ENCODE measurements at places on chromosomes 4 and X. TPM values are rescaled to one million over a fixed set of nuclear protein-coding genes. Genes with fewer than 3 reads are reported as not detected.

AFM gene
- total RNA-seq = 208 TPM

TMSB15A gene
- not detected for total RNA-seq

AMTN gene
- total RNA-seq = not detected

AKAP4 gene
- not detected for total RNA-seq

ARL13A gene
- total RNA-seq = not detected

TREX2 gene
- total RNA-seq = 0.23 TPM

ODAM gene
- total RNA-seq = not detected

TMSB15C gene
- 0.18 TPM for total RNA-seq

EDNRA gene
- total RNA-seq = 2.0 TPM

ZMAT1 gene
- 2.5 TPM for total RNA-seq
